ENCODE measurements at places on chromosomes 12 and 14. TPM values are rescaled to one million over a fixed set of nuclear protein-coding genes. Genes with fewer than 3 reads are reported as not detected.

GRCh38 chr14:33709711-33710110 is 241.2 kb downstream of the EGLN3 start:
- DNase-seq, result no peak

DNA sequence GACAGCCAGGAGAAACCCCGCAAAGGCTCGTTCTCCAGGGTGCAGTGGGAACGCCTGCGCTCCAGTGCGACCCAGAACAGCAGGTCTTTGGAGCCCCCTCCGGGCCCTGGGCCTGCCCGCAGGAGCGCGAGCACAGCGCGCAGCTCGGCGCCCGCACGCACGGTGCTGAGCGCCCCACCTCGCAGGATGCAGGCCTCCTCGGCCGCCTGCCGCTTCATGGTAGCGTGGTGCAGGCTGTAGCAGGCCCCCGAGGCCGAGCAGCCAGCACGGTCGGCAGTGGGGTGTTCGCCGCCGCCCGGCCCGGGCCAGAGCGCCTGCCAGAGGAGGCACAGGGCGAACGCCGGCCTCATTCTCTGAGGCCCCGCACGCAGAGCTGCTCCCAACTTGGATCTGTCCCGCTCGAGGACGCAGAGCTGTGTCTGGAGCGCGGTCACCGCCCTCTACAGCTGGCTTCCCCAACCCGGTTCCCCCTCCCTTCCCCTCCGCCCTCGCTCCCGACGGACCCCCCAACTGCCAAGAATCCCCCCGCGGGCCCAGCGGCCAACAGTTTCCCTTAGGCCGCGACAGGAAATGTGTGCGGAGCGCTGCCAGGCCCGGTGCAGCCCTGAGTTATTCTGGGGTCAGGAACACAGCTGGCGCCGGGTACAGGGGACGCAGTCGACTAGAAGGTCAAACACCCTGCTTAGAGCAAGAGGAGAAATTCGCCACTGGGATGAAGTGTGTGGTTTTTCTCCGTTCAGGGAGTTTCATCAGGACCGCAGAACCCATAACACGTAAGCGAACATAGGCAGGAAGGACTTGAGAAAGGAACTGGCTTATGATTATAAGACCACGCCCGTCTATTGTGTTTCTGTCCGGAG is at the start of gene CLEC14A:
TSS of gene CLEC14A (minus strand) at position 421 of the 860 bp plus-strand sequence. CDS start at position 350, 71 bp downstream.
- no peak for DNase-seq

DNA sequence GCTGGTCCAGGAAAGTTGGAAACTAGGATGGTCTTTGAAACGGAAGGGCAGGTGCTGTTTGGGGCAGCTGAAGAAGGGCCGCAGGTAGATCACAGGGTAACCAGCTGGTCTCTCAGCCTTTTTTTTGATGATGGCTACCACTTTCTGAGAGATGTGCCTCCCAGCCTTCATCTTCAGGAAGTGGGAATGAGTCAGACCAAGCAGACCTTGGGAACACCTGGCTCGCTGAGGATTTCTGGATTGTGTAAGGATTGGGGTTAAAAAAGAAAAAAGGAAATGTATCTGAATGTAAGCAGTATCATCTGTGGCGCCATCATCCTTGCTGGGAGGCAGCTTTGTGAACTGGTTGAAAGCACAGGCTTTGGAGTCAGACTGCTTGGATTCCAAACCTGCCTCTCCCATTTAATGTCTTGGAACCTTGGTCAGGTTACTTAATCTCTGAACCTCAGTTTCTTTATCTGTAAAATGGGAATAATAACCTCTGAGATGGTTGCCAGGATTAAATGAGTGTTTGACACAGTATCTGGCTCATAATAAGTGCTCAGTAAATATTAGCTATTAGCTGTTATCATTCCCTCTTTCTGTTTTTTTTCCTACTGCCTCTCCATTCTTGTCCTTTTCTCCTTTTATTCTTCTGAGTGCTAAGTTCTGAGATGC is 1.7 kb downstream of the PRPF40B start:
- DNase-seq, result peak; percentile 92

DNA sequence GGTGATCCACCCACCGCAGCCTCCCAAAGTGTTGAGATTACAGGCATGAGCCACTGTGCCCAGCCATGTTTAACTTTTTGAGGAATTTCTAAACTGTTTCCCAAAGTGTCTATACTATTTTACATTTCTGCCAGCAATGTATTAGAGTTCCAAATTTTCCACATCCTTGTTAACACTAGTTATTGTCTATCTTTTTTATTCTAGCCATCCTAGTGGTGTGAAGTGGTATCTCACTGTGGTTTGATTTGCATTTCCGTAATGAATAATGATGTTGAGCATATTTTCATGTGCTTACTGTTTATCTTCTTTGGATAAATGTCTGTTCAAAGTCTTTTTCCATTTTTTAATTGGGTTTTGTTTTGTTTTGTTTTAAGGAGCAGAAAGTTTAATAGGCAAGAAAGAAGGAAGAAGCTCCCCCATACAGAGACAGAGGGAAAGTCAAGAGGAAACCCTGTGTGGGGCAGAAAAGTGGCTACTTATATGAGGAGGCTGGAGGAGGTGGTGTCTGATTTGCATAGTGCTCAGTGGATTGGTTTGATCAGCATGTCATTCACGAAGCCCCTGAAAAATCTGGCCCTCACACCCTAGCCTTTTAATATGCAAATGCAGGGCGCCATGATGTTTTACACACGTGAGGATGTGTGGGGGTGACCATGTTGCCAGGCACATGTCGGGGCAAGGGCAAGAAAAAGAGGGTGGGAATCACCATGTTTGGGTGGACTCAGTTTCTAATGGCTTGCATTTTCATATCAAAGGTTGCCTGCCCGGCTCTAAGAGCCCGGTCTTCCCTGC is 14.9 kb downstream of the TXNRD1 start:
- DNase-seq, result no peak

DNA sequence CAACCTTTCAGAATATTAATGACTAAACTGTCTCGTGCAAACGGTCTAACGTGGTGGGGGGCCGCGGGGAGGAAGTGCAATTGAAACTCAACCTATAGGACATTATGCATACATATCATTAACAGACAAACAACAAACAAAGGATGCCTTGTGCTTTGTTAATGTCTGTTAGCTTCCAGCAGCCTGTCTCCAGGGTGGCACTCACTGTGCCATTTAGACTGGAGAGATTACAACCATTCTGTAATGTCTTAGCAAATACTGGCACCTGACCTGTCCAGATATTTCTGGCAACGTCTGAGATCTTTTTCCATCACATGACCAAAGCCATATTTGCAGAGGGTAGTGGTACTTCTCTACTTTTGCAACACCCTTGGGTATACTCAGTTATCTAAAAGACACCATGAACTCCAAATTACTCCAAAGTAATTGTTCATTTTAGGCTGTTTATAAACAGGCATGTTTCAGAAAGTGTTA is 11.6 kb downstream of the BHLHE41 start:
- no peak for DNase-seq

GRCh38 chr12:66210840-66211239 is 21.8 kb downstream of the IRAK3 start:
- DNase-seq, result no peak

DNA sequence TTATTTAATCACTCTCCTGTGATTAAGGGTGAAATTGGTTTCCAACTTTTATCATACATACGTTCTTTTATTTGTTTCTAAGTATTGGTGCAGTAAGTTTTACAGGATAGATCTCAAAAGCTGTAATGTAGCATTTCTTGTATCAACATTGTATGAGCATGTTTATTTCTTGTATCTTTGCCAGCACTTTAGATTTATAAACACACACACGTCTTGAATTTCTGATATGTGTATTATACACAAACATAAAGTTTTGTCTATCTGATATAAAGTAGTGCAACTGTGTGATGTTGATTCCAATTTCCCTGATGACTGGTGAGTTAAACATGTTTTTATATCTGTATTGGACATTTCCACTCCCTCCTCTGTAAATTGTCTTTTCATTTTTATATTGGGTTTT is 134.7 kb downstream of the NOVA1 start:
- DNase-seq, result no peak

DNA sequence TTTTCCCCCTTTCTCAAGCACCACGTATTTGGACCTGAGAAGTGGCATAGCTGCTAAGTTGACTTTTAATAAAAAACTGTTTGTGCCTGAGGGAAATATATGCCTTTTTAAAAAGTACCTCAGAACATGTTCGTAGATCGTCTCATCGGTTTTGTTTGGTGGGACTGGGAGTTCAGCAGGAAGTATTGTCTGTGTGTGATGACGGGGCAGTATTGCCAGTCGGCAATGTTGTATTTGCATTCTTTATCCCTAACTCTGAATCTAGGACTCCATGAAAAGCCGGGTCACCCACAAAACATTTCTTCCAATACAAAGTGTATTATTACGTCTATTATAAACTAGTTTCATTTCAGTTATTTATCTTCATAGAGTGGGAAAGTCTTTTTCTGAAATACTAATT is 19.7 kb upstream of the FGD4 start:
- no peak for DNase-seq

- no peak for DNase-seq
These were observed 40.8 kb downstream of the CCNK start for GRCh38 chr14:99522025-99522401.

GRCh38 chr12:6641131-6641530 is 5.4 kb upstream of the LPAR5 start:
- no peak for DNase-seq

GRCh38 chr12:70644861-70645260 is 7.6 kb upstream of the PTPRB start:
- DNase-seq, result no peak

GRCh38 chr12:57887631-57888408 is 41.3 kb upstream of the CTDSP2 start:
- peak; percentile 80 for DNase-seq

DNA sequence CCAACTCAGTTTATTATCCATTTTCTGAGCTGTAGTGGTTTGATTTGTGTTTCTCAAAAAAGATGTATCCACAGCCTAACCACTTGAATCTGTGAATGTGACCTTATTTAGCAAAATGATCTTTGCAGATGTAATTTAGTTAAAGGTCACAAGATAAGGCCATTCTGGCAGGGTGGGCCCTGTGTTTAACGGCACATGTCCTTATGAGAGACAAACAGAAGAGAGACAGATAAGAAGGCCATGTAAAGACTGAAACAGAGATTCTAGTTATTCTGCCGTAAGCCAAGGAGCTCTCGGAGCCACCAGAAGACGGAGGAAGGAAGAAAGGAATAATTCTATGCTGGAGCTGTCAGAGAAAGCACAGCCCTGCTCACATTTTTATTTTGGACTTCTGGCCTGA is 374.2 kb downstream of the PRKD1 start:
- no peak for DNase-seq

IL23A gene
- polyA plus RNA-seq, result 1.1 TPM

TFCP2 gene
- polyA plus RNA-seq, result 15.0 TPM

ACOT4 gene
- polyA plus RNA-seq, result 0.41 TPM

SLC17A8 gene
- polyA plus RNA-seq, result not detected

MYO1H gene
- polyA plus RNA-seq, result not detected

DNM1L gene
- polyA plus RNA-seq, result 73.9 TPM

OSBPL8 gene
- polyA plus RNA-seq, result 26.2 TPM

TRIP11 gene
- polyA plus RNA-seq, result 13.5 TPM

DEPDC4 gene
- polyA plus RNA-seq, result 0.67 TPM

TSPAN8 gene
- not detected for polyA plus RNA-seq

ABCC9 gene
- not detected for polyA plus RNA-seq

ETFBKMT gene
- polyA plus RNA-seq, result 0.74 TPM
